ENCODE measurements at places on chromosomes 1 and 21.

- no peak for DNase-seq
These were observed 398.8 kb downstream of the DUSP10 start for GRCh38 chr1:221343136-221343535.

DNA sequence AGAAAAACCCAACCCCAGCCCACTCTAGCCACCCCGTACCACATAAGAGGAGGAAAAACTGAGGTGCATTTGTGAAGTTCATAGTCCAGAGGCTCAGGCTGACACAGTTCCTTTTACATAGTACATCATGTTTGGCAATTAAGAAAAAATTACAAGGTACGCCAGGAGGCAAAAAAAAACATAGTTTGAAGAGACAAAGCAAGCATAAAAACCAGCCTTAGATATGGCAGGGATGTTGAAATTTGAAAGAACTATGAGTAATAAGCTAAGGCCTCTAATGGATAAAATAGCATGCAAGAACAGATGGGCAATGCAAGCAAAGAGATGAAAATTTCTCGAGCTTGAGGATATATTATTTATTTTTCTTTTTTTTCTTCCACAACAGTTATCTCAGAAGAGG lies 31.9 kb downstream of the MIXL1 start:
- DNase-seq: no peak

DNA sequence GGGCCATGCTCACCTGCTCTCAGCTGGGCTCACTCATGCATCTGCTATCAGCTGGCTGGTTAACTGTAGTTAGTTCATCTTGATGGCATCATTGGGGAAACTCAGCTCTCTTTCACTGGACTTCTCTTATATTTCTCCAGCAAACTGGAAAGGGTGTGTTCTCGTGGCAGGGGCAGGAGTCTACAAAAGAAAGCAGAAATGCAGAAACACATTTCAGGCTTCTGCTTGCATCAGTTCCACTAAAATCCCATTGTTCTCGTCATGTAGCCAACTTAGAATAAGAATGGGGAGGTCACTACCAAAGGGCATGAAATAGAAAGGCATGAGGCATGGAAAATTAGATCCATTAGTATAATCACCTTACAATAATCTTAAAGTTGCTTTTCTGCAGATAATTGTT lies 207.3 kb downstream of the NRIP1 start:
- no peak for DNase-seq

DNA sequence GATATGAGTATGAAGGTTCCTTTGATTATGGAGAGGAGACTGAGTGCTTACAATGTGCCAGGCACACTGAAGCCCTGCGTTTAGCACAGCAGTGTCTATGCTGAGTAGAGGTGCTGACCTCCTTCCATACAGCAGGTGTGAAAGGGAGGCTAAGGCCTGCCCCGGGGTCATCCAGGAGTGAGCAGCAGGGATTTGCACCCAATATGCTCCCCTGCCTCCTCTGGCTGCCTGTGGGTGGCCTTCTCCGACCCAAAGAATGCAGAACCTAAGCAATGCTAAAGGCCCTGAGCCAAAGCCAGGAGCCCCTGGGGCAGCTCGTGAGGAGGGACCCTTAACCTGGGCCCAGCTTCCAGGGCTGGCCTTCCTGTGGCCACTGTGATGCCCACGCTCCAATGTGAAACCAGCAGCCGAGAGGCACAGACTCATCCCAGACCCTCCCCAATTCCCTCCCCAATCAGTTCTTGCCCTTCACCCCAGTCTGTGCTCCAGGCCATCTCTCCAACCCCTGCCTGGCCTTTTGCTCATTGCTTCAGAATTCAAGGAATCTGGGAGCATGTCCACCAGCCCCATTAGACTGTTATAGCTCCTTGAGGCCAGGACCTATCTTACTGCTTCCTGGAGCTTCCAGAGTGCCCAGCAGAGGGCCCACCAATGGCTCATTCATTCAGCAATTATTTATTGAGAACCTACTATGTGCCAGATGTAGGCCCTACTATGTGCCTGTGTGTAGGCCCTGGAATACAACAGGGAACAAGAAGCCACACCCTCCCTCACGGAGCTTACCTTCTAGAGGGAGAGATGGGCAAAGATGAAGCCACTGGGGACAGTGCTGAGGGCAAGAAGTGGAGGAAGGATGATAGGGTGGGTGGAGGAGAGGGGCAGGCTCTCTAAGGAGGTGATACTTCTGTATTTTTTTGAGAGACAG lies 53.3 kb downstream of the TAS1R2 start:
- no peak for DNase-seq

DNA sequence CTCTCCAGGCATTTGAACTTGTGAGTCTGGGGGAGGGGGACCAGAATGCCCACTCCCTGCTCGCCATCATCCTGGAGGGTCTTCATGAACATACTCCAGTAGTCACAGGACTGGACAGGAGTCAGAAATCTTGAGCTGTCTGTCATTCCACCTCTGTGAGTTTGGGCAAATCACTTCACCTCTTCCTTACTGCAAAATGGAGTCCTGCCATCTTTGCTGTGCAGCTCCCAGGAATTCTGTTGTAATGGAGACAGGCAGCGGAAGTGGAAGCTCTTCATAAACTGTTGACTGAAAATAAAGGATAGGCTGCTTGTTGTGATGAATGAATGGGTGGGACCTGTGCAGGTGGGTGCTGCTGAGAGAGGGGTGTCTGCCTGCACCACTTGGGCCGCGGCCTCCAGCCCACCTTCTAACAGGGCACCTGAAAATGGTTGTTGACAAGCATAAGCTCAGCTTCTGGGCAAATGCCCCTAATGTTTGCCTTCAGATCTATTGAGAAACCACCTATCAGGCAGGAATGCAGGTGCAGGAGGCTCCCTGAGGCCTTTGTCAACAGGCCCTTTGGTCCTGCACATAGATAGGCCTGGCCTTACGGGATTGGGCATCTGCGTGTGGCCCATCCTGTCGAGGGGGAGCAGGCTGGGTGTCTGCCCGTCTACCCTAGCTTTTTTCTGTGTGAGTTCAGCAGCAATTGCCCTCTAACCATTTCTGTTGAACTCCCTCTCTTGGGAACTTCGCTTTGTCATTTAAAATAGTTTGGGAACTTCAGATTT lies 321.0 kb downstream of the RPS6KC1 start:
- no peak for DNase-seq

DNA sequence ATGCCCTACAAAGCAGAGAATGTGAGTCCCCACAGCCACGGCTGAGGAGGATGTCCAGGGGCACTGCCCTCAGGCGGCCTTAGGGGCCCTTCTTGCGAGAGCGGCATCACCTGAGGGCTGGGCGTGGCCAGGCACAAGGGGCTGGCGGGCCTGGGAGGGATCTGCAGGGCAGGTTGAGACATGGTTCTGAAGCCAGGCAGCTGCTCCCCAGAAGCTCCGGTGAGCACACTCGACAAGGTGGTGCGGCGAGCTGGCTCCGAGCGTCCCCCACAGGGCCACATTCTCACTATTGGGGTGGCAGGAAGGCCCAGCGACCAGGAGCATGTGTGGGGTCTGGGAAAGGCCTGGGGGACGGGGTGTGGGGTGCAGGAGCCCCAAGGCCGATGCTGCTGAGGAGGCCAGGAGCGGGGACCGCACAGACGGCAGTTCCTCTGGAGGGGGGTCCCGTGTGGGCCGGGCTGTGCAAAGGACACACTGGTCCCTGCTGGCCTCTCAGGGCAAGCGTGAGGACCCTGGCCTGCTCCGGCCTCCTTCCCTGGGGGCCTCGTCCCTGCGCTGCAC lies 47.2 kb downstream of the MORN1 start:
- no peak for DNase-seq

GRCh38 chr1:88658419-88658818 lies 25.7 kb upstream of the PKN2 start:
- no peak for DNase-seq

DNA sequence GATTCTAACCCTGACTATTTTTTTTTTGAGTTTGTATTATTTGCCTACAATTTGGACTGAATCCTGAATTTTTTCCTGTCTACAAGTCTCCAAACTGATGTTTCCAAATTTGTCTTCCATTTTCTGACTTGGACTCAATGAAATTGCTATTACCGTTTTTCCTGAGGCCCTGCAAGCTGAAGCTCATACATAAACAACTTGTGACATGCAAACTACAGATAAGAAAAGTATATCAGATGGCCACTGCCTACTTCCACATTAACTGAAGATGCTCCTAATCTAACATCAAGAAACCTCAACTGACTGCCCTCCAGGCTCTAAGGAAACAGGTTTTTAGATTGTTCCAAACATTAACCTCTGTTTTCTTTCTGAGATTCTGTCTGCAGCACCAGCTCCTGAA lies 51.1 kb upstream of the KLHDC7A start:
- DNase-seq: no peak

DNA sequence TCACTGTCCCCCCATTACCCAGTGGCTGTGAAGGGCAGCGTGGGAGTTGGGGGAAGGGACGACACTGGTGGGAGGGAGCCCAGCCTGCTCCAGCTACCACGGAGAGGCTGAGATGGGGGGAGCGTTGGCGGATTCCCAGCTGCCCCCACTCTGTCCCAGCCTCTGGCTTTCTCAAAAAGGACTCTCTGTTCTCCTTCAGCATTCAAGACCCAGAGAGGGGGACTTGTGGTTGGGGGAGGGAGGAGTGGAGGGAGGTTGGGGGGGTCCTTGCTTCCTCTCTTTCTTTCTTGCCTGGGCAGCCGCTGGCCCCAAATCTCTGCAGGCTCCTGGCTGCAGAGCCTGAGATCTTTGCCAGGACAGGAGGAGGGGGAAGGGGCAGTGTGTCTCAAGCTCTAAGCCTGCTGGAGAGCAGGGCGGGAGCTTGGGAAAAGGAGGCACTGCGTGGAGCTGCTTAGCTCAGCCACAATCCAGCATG lies 2.2 kb downstream of the ATP1A2 start:
- peak; percentile 40 for DNase-seq

GRCh38 chr21:43277481-43278351 lies 108.9 kb downstream of the CRYAA start:
- no peak for DNase-seq

- DNase-seq: no peak
These were observed 40.7 kb upstream of the COL6A2 start for GRCh38 chr21:46057111-46057709.

DNA sequence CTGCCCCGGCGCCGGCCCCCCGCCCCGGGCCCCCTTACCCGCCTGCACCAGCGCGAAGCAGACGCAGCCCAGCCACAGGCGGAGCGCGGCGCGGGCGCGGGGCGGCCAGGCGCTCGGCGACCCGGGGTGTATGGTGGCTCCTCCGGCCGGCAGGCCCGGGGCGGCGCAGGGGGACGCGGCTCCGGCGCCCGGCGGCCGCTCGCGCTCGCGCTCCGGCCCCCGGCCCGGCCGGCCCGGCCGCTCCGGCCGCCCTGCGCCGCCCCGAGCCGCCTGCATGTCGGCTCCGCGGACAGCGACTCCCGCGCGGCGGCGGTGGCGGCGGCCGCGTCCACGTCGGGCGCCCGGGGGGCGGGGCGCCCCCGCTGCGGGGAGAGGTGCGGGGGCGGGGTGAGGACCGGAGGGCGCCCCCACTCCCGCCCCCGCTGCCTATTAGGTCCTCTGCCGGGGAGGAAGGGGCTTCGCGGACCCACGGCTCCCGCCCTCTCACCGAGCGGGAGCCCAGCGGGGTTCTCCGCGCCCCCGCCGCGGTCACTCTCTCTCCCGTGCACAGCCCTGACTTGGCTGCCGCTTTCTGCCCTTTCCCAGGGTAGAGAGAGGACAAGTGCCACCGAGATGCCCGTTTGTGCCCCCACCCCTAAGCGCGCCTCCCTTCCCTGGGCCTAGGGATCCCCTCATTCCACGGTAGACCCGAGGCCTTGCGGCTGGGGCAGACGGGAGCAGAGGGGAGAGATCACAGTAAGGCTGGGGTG lies at the start of gene FNDC5:
Gene FNDC5 (minus strand): TSS at position 298 of the 749 bp plus-strand sequence.
- DNase-seq: no peak

DNA sequence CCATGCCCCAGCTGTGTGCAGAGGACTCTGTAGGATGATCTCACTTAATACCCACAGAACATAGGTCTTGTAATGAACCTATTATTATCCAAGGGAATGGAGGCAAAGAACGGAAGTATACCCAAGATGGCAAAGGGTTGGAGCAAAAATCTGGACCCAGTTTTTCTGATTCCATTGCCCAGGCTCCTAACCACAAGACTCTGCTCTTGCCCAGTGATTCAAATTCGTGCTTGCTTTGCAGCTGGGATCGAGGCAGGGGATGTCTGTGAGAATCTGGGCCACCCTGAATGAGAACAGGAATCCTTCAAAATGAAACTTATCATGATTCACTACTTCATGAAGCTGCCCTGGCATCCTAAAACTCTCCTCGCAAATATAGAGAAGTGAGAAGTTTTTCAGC lies 97.5 kb upstream of the KCNJ6 start:
- DNase-seq: no peak

- DNase-seq: no peak
These were observed 29.3 kb upstream of the TSPAN2 start for GRCh38 chr1:115118611-115119010.

DNA sequence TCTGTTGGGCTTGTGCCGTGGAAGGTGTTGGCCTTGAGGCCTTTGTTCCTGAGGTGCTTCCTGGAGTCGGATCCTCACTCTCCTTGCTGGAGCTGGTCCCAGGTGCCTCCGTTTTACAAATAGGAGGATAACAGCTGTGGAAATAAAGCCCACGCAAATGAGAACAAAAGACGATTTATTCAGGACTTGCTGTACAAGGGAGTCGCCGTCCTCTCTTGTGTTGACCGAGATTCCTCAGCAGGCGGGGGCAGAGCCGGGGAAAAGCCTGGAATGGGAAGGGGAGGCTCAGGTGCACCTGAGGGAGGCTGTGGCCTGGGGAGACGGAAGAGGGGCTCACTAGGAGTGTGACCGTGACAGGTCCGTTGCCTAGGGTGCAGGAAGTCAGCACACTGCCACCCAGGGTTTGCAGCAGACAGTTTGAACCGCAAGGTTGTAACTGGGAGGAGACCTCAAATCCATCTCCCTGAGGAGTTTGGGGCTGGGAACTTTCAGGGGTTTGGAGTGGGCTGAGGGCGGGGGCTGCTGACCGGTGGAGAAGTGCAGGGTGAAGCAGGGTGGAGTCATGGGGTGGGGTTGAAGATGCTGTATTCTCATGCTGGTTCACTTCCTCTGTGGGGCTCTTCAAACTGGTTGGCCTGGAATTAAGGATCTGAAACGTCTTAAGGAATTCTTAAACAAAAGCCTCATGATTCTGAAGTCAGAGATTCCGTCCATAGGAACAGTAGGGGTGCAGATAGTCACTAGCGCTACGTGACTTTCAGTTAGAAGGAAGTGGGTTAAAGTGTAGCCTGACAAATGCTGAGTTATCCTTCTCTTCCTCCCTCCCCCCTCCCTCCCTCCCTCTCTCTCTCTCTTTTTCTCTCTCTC lies 2.6 kb upstream of the CSTB start:
- no peak for DNase-seq

DNA sequence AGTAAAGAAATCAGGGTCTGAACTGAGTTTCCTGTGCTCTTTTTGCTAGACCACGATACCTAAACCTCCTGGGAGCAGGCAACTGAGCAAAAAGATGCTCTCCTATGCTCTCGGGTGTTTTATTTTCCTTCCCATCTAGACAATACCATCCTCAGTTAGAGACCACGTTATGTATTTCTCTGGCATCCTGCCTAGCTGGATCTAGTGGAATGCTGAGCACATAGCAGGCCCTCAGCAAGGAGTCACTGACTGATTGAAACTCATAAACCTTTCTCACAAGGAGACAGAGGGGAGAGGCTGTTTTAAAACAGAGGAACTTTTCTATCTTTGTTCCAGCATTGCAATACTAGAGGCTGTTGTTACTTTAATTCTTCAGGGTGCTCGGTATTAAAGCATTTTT lies 168.0 kb downstream of the CYYR1 start:
- DNase-seq: no peak

- no peak for DNase-seq
These were observed 56.8 kb downstream of the NFIA start for GRCh38 chr1:61138921-61139774.

- no peak for DNase-seq
These were observed 5.5 kb upstream of the ST6GALNAC3 start for GRCh38 chr1:76068953-76069561.

Data from C1 segment of cervical spinal cord (tissue), 14 donors.